ENCODE measurements at places on chromosomes 2 and 18.

DNA sequence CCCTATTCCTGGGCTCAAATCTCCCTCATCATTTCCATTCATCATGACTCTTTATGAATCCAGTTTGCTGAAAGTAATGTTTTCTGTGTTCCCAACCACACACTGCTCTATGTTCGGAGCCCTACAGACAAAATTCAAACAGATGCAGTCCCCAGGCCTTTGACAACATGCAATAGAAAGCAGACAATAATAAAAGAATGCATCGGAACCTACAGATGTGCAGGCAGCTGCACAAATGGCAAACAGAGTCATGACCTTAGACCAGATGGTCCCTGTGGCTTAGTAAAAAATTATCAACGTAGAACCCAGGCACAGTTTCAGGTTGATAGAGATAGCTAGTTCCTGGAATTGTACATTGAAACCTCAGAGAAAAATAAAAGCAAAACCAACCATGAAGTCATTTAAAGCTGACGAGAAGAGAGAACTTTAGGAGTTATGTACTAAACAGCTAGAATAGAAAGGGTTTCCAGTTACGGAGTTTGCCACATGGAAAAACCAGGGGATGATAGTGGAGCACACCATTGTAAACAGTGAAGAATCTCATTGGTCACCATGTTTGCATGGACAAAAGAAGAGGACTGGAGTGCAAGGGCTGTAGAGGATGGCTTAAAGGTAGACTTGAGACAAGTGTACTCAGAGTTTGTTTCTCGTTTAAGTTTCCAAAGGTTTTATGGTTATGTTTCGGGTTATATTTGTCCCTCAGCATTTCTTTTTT, 23.2 kb upstream of the ACVR1 start:
- DNase-seq, result no peak

DNA sequence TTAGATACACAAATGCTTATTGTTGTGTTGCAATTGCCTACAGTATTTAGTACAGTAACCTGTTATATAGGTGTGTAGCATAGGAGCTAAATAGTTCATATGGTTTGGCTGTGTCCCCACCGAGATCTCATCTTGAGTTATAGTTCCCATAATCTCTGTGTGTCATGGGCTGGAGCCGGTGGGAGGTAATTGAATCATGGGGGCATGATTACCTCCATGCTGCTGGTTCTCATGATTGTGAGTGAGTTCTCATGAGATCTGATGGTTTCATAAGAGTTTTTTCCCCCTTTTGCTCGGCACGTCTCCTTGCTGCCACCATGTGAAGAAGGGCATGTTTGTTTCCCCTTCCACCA, 190.5 kb upstream of the SESTD1 start:
- DNase-seq, result no peak

DNA sequence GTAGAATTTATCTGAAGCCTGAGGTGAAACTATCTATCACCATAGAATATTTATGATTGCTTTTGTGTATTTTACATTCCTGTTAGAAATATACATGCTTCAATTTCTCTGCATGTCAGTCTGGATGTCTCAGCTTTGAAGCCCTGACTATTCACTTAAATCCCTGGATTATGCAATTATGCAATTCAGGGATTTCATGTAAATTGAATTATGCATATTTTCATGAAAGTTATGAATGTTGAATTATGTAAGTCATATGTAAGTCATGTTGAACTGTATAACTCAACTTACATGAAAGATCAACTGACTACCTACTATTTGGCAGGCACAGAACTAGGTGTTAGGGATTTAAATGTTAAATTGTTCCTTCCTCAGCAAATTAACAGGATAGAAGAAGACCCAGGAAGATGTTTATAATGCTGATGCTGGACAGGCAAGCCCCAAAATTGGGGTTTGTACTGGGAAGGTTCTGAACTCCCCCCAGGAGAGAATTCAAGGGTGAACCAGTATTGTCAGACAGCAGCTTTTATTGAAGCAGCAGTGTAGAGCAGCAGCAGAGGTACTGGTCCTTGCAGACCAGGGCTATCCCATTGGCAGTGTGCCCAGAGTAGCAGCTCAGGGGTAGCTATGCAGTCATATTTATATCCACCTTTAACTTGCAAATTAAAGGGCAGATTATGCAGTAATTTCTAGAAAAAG, 236.5 kb downstream of the ZNF804A start:
- DNase-seq, result no peak

- no peak for DNase-seq
These were observed 13.5 kb upstream of the DOK6 start for GRCh38 chr18:69387186-69387585.

DNA sequence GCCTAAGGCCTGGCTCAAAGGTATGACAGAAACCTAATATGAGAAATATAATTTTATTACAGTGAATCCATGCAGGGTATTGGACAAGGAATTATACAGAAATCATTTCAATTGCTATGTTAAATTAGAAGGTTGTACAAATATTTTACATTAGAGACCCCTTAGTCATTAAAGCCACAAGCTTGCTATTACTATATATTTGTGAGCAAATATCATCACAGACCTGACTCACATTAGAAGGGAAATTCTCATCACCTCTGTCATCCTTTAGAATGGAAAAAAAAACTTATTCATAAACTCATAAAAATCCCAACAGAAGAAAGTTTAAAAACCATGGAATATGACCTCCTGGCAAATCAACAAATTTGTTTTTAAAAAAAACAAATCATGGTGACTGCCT, 277.9 kb downstream of the DCC start:
- no peak for DNase-seq

- DNase-seq, result no peak
These were observed 1815.3 kb upstream of the CELF4 start for GRCh38 chr18:39380866-39381265.

- DNase-seq, result peak; percentile 11
These were observed 25.2 kb upstream of the LCLAT1 start for GRCh38 chr2:30421604-30422443.

DNA sequence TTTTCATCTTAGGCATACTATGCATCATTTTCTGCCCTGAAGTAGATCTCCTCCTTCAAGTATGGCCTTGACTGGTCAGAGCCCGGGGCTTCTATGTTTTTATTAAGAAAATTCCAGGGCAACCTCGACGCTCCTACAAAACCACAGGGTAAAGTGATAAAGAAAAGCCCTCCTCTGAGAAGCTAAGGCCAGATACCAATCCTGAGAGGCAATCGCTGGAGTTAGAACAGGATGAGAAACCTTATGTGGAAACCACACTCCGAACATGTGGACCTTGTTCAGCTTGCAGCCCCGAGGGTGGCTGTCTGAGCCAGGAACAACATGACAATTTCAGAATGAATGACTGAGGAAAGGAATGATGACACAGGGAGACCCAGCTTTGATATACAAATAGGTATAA, 35.6 kb downstream of the RMC1 start:
- DNase-seq, result no peak

DNA sequence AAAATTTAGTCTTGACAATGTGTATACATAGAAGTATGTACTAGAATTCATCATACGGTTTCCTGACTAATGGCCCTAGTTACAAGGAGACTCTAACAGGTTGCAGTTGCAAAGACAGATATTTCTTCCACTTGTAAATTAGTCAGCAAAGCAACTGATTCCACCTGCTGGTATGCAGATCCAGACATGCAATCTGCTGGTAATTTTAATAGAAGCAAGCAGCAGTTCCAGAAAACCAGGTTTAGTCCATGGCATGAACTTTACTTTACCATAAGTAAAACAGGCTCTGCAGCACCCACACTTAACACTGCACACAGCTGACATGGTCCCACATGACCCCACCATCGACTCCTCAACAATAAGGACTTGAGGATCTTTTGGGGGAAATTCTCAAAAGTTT, 110.9 kb upstream of the SP3 start:
- DNase-seq, result no peak

DNA sequence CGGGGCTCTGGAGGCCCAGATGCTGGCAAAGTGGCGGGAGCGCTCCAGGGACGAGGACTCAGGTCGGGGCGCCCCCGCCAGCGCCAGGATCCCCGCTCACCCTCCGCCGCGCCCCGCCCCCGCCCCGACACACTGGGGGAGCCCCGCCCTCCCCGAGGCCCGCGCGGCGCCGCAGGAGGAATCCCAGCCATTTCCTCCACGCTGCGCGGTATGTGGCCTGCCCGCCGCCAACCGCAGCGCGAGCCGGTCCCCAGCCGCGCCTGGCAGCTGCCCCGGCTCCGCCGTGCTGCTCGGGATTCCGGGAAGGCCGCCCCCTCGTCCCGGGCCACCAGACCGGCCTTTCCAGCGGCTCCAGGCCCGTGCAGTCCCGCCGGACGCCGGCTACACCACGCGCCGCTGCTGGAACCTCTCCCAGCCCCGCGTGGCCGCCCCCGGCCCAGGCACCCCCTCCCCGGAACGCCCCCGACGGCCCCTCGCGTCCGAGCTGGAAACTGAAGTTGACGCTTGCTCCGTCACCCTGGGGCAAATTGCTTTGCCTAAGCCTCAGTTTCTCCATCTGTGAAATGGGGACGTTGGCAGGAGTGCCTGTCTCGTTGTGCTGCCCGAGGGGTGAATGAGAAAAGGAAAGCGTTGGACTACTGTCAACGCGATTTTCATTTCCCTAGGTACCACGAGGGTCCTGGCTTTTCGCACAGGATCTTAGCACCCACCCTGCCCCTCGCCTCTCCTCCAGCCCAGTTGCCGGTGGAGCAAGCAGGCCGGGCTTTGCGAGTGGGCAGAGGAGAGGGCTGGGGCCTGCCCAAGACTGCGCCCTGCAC, 53.6 kb downstream of the PKDCC start:
- DNase-seq, result no peak

DNA sequence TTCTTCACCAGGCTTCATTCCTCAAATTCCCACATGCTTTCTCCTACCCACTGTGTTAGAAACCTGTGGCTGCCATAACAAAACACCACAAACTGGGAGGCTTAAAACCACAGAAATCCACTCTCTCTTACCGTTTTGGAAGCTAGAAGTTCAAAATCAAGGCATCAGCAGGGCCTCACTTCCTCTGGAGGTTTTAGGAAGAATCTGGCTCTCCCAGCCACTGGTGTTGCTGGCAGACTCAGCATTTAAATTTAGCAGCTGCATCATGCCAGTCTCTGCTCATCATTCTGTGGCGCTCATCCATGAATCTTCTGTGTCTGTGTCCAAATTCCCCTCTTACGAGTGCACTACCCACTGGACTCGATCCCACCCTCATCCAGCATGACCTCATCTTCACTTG, 248.5 kb downstream of the ZNF516 start:
- no peak for DNase-seq

DNA sequence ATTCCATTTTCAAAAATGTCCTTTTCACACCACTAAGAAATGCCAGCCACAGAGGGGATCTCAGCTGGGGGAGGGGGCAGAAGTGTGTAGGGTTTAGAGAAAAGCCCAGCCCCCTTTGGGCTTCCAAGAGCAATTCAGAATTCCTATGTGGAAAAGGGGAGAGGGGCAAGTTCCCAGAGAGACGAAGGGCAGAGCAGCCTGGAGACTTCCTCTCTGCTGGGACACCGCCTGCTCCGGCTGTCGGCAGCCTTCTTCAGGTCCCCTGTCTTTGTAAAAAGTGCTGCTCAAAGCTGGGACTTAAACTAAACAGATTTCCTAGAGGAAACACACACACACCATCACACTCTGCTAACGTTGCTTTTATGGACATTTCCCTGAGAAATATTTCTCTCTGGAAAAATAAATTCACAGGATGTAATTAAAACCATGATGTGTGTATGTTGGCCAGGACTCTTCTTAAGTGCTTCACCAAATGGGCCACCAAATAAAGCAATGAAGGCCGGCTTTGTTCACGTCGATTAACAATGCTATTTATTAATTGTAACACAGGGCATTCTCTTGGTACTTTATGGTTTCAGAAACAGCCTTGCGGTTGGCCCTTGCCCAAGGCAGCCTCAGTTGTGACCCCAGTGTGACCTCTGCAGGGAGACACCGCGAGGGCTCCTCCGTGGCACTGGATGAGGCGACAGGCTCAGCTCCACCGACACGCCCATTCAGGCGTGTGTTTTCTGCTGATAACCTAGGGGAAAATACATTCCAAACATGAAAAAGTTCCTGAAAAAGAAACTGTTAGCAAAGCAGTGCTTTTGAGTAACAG, 5.6 kb upstream of the ASB1 start:
- DNase-seq, result no peak

- DNase-seq, result no peak
These were observed 30.9 kb downstream of the SLC4A3 start for GRCh38 chr2:219658196-219658846.

DNA sequence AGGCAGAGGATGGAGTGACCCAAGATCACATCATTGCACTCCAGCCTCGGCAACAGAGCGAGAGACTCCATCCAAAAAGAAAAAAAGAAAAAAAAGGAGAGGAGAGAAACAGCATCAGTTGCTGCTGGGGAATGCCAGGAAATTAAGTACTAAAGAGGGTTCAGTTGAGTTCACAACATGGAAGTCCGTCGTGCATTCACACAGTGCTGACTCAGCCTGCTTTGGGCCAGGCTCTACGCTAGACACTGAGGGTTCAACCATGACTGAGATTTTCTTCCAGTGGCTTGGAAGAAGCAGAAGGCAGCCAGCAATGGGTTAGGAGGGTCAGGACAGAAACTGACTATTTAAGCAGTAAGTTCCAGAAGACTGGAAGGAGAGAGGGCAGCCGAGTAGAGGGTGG, 108.8 kb downstream of the FMNL2 start:
- DNase-seq, result no peak

- DNase-seq, result no peak
These were observed 115.2 kb downstream of the ACVR1 start for GRCh38 chr2:157760949-157761348.

DNA sequence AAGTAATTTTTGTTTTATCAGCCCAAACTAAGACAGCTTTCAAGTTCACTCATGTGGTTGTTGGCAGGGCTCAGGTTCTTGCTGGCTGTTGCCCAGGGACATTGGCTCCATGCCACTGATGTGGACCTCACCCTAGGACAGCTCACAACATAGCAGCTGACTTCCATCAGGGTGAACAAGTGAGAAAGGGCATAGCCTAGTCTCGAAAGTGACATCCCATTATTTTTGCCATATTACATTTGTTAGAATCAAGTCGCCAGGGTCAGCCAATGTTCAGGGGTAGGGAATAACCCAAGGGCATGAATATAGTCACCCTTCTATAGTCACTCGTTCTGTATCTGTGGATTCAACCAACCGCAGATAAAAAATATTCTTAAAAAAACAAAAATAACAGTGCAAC, 10.7 kb upstream of the CWC22 start:
- no peak for DNase-seq

DNA sequence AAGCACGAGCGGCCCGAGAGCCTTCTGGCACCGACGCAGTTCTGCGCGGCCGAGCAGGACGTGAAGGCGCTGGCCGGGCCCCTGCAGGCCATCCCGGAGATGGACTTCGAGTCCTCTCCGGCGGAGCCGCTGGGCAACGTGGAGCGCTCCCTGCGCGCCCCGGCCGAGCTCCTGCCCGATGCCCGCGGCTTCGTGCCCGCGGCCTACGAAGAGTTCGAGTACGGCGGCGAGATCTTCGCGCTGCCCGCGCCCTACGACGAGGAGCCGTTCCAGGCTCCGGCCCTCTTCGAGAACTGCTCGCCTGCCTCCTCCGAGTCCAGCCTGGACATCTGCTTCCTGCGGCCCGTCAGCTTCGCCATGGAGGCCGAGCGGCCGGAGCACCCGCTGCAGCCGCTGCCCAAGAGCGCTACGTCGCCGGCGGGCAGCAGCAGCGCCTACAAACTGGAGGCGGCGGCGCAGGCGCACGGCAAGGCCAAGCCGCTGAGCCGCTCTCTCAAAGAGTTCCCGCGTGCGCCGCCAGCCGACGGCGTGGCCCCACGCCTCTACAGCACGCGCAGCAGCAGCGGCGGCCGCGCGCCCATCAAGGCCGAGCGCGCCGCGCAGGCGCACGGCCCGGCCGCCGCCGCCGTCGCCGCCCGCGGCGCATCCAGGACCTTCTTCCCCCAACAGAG, 70.4 kb downstream of the ARHGEF33 start:
- peak; percentile 49 for DNase-seq
